ENCODE measurements at places on chromosomes 12 and 14. TPM values are rescaled to one million over a fixed set of nuclear protein-coding genes. Genes with fewer than 3 reads are reported as not detected.

DNA sequence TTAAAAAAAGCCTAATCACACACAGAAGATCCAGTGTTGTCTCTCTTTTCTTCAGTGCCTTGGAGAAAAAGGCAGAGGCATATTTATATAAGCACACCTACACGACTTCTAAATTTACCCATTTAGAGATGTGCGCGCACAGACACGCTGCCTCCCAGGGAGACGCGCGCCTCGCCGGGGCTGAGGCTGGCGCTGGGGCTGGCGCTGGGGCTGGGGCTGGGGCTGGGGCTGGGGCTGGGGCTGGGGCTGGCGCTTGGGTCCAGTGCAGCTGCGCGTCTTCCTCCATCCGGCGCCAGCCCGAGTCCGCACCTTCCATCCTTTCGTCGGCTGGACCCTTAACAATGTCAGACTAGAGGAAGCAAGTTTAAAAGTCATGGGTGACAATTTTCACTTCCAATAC lies 118.4 kb upstream of the ARID2 start:
- no peak for DNase-seq

DNA sequence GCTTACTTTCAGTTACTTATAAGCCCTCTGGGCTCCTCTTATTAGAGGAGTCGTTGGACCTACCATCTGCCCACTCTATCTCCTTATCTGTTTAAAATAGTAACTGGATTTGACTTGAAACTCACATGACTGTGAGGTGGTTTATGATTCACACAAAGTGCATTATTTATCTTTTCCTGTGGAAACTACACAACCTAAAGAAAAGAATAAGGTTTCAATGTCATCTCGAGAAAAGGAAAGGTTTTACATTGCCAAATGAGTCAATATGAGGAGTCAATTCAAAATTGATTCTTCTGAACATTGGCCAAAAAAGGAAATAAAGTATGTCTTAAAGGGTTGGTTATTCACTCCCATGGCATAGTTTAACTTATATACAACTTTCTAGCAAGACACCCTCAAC lies 225.0 kb upstream of the G2E3 start:
- no peak for DNase-seq

DNA sequence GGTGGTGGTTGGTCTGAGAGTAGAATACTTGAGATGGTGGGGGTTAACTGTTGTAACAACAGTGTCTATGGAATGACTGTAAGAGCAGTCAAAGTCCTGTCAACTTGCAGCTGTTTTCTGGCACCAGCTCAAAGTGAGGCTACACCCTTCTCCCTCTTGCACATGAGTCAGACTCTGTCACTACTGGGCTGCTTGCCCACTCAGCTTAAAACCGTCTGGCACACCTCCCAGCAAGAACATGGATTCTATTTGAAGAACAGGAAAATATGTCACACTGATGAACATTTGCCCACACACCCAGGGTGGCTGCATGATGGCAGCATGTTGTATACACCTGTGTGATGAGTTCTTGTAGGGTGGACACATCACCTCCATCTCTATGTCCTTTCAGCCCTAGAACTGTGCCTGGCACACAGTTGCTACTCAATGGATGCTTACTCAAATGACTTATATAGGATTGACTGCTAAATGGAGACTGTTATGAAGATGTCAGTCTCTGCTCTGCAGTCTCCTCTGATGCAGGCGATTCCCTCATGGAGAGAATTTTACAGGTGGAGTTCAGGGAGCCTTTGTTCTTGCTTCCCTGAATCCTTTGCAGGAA lies 19.3 kb upstream of the SERPINA6 start:
- DNase-seq, result peak; percentile 99

- no peak for DNase-seq
Measured at GRCh38 chr14:70168406-70168805, 20.3 kb downstream of the SLC8A3 start.

Gene PRR13
- total RNA-seq, result 86.6 TPM

Gene TMEM106C
- total RNA-seq, result 237 TPM

Gene HCAR1
- 1.3 TPM for total RNA-seq
